ENCODE measurements at places on chromosomes 3 and 15.
A peak's percentile ranks its signal among the peaks of the same experiment; 100 is the strongest.

DNA sequence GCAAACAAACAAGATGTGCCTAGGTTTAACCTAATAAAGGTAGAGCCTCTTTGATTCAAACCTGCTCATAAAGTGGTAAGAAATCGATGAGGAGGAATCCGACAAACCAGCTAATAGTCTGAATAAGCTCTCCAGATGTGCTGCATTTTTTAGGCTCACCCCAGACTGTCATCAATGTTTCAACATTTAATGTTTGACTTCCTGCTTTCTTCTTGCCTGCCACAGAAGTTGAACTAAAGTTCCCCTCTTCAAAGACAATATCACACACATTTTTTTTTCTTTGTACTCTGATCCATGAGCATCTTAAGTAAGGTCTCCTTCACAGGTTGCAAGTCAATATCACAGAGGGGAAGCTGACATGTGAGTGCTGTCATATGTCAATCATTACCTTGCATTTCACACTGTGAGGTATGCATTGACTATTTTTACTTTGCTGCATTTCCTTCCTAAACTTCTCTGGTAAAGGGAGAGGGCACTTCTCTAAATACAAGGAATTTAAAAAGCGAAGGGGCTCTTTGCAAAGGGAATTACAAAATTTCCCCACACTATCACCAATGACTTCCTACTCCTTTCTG lies 172.3 kb upstream of the MCTP2 start:
- DNase-seq: no peak

DNA sequence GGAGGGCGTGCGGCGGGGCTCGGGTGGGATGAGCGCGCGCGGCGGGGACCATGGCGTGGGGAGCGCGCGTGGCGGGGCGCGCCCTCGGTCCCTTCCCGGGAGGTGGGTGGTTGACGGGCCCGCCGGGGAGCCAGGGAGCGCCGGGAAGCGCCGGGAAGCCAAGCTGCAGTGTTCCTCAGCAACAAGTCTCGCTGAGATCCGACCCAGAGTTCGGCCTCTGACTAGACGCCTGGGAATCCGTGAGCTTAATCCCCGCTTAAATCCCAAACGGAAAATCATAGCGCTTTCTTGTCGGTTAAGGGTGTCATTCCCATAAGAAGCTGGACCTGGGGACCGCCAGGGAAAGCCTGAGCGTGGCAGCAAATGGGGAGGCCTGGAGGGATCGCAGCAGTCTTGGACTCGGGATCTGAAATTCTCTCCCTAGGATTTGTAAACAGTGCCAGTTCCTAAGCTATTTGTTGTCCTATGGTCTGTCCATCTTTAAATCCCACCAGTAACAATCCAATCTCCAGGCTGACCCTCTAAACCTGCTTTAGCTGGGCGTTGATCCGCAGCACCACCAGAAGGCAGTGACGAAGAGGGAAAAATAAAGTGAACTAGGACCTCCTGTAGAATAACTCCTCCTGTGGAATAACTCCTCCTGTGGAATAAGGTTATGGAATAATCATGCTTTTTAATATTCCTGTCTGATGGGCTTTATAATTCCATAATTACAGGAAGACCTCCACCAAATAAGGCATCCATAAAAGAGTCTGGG lies 570 bp upstream of the NEDD4 start:
- no peak for DNase-seq

- DNase-seq: no peak
Observed at GRCh38 chr3:193734737-193735366, 141.8 kb downstream of the OPA1 start.

- no peak for DNase-seq
Observed at GRCh38 chr3:181797431-181797830, 85.7 kb downstream of the SOX2 start.

DNA sequence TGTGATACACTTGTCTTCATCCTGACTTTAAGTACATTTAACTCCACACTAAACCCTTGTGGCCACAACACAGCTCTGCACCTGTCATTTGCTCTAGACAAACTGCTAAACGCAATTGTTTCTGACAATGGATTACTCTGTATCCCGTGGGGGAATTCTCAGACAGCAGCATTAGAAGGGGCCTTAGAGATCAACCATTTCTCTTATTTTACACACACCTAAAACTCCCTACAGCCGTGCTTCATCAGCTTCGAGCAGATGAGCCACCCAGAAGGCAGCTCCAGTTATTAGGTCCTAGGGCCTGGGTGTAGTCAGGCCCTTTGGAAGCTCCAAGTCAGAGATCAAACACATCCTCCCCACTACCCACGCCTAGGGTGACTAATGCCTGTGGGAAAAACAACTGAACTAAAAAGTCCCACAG lies 1.3 kb upstream of the IL12A start:
- no peak for DNase-seq

DNA sequence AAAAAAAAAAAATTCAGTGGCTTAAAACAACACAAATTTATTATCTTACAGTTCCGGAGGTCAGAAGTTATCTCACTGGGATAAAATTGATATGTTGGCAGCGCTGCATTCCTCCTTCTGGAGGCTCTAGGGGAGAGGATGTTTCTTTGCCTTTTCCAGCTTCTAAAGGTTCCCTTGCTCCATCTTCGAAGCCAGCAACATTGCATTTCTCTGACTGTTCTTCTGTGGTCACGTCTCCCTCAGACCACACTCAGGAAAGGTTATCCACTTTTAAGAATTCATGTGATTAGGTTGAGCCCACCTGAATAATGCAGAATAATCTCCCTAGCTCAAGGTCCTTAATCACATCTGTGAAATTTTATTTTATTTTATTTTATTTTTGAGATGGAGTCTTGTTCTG lies 23.4 kb upstream of the ACAP2 start:
- DNase-seq: no peak

DNA sequence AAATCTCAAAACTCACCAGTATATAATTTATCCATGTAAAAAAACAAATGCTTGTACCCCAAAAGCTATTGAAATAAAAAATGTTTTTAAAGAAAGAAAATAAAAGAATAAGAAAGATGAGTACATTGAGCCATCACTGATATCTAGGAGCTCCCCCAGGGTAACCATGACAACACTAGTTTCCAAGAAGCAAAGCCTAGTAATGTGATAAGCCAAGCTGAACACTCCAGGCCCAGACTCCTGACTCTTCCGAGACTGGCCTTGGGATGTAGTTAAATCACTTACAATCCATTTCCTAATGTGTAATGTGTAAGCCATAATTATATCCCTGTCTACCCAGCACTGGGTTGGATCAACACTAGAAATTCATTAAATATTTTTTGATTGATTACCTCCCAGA lies 21.1 kb upstream of the ATP8B4 start:
- no peak for DNase-seq

- DNase-seq: peak; percentile 35
Observed at GRCh38 chr15:31977812-31978661, 52.3 kb upstream of the CHRNA7 start.

- no peak for DNase-seq
Observed at GRCh38 chr15:33371159-33371558, 60.4 kb downstream of the RYR3 start.

- no peak for DNase-seq
Observed at GRCh38 chr15:63484433-63485186, 19.8 kb upstream of the USP3 start.

GRCh38 chr15:75695634-75696310 lies 16.9 kb downstream of the CSPG4 start:
- DNase-seq: no peak

DNA sequence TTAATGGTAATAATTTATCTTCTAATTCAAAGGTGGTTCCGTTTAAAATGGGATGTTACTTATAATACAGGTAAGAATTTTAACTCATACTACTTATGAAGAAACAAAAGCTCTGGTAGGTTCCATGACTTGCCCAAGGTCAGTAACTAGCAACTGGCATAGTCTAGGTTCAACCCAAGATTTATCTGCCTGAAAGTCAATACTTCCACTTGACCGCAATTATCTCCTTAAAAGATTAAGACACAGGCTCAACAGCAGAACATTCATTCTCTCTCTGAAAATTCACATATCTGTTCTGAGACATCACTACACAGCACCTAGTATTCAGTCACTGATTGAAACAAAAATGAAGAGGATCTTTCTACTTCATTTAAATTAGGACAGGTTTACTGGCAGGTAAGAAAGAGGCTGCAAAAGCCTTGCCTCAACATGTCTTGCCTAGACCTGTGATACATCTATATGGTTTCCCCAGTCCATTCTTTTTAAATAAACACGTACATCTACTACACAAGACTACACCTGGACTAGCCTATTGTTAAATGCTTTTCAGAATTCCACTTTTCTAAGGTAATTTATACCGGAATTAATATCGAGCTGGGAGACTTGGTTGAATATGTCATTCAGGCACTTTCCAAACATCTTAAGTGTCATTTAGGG lies 1.2 kb downstream of the CSNK1G1 start:
- no peak for DNase-seq

DNA sequence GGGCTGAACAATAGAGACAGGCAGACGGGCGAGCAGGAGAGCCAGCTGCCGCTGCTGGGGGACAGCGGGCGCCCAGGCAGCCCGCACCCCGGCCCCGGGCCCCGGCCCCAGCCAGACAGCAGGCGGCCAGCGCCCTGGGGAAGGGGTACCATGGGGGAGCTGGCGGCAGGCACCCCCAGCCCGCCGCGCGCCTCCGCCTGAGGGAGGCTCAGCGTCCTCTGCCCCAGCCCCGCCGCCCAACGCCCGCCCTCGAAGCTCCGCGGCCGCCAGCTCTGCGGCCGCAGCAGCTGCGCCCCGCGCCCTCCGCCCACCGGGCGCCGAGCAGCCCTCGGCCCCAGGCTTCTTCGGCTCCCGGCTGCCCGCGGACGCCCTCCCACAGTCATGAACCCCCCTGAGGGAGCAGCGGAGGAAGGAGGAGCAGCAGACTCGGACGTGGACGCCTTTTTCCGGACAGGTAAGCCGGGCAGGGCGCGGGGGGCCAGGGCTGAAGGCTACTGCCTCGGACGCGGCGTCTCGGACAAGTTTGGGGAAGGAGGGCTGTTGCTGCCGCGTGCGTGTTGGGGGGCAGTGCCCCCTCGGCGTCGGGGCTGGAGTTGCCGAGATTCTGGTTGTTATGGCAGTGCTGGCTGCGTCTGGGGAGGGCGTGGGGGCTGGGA lies 41.6 kb upstream of the ROPN1 start:
- DNase-seq: no peak

- DNase-seq: no peak
Observed at GRCh38 chr3:132509096-132509495, 88.0 kb upstream of the ACKR4 start.

DNA sequence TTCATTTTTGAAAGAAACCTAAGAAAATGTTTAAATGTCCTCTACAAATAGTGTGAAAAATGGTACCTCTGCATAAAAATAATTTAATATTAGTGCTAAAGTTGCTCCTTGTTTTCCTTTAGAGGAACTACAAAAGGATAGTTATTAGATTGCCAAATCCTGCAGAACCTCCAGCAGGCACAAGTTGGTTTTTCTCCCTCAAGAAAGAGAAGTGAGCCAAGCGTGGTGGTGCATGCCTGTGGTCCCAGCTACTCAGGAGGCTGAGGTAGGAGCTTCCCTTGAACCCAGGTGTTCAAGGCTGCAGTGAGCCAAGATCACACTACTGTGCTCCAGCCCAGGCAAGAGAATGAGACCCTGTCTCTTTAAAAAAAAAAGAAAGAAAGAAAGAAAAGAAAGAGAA lies 85.1 kb upstream of the TSEN2 start:
- no peak for DNase-seq

DNA sequence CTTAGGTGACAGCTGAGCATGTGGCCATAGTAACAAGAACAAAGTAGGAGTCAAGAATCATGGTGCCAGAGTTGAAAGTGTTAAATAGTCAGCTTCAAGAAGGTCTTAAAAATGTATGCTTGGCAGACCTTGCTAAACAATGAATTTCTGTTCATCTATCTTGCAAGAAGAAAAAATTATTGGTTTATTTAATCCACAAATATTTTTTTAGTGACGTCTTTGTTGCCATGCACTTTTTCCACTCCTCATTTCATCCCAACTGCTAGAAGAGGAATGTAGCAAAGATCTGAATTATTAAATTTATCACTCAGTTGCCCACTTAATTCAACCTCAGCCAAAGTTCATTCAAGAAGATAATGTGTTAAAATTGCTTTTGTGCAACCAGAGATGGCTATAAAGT lies 3.2 kb upstream of the SLC4A7 start:
- no peak for DNase-seq

GRCh38 chr3:23762759-23763477 lies 42.8 kb upstream of the UBE2E1 start:
- no peak for DNase-seq

DNA sequence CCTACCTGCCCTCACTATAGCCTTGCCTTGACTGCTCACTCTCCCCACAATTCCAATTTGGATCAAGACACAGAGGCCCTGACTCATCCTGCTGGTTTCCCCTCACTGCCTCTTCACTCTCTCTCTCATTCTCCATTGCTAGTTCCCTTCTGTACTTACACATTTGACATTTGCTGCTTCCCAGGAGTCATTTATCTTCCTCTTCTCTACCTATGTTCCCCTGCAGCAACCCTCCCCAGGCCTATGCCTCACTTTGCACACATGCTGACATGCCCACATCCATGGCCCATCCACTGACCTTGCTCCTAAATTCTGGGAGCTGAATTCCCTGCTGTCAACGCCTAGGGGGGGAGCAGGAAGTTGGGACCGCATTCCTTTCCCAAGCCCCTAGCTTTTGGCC lies 82.2 kb downstream of the SRGAP3 start:
- no peak for DNase-seq

All from globus pallidus (tissue), 1 donor.